ENCODE measurements at places on chromosomes 12 and 14.
A peak's percentile ranks its signal among the peaks of the same experiment; 100 is the strongest.

GRCh38 chr14:63910583-63911363, 58.0 kb downstream of the SYNE2 start:
- peak; percentile 21 for DNase-seq

- no peak for DNase-seq
These were observed 4.4 kb downstream of the KRT76 start for GRCh38 chr12:52772772-52773171.

DNA sequence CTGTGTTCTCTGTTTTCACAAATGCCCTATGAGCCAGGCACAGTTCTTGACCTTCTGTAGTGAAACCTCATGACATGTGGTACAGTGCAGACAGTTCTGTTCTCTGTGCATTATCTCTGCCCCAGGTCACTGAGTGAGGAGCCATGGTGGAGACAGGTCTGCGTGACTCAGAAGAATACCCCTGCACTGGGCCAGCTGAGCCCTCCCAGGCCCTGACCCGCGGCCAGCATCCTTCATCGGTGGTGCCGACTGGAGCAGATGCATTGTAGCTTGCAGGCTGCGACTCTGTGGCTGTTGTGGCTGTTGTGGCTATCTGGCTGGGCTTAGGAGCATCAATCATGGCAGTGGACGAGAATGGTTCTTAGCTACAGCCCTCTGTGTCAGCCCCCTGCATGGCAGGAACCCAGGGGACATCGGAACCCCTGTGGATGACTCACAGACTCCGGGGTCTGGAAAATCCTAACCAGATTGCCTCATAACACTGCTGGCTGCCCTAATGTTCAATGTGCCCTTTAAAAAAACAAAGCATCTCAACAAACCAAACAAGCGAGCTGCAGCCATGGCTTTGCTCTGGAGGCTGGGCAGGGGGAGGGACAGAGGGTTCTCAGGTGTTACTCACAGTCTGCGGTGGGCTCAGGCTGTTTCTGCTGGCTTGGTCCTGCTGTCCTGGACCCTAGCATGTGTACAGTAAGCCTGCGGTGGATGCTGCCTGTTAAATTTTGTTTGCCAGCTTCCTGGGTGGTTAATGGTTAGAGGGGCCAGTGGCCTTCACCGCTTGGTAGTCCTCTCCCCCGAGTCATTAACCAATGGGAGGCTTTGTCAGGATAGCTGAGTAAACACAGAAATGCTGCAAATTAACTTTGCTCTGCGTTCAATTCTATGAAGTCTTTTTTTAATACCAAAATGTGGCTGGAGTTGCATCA, at the start of gene SERPINA6:
Gene SERPINA6, minus strand, starts transcription at position 689 of the 923 bp plus-strand sequence. CDS start 8,688 bp downstream, outside the sequence.
- peak; percentile 43 for DNase-seq

DNA sequence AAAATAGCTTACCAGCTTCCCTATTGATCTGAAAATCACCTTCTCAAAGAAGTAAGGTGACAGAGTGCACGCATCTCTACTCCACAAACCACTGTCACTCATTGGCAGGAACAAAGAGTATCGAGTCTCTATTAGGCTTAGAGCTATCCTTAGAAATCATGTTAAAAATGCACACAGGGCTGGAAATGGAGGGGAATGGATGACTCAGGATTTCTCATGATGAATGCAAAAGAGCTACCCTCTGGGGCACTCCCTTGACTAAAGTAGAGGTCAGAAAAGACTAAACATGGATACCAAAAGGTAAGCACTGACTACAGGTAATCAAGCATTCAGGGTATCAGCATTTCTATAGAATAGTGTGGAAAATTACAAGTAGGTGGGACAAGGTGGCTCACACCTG, 96.1 kb upstream of the ANO4 start:
- no peak for DNase-seq

- peak; percentile 68 for DNase-seq
These were observed 9.5 kb upstream of the CSAD start for GRCh38 chr12:53190108-53190729.

GRCh38 chr12:100186071-100186470, 14.5 kb upstream of the ACTR6 start:
- DNase-seq: no peak

DNA sequence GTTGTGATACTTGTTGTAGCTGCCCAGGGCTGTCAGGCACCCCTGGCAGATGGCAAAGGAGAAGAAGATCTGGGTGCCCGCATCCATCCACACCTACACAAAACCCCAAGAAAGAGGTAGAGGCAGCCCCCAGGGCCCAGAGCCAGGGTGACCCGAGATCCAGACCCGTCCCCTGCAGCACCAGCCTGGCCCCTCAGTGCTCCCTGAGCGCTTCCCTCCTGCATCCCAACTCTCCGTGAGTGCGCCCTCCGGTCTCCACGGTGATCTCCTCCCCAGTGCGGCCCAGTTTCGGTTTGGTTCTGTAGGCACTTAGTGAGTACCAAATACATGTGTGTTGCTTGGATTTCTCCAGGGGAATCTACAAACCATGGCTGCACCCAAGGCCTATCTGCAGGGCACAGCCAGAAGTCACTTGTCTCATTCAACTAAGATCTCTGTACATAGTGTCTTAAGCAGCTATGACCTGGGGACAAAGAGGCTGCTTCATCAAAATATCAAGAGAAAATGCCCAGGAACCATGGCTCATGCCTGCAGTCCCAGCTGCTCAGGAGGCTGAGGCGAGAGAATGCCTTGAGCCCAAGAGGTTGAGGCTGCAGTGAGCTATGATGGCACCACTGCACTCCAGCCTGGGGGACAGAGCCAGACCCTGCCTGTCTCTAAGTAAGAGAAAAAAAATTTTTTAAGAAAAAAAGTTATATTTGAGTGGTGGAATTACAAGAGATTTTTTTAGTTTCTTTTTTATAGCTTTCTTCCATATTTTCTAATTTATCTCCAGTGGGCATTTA, 15.9 kb downstream of the SLC6A12 start:
- DNase-seq: no peak

DNA sequence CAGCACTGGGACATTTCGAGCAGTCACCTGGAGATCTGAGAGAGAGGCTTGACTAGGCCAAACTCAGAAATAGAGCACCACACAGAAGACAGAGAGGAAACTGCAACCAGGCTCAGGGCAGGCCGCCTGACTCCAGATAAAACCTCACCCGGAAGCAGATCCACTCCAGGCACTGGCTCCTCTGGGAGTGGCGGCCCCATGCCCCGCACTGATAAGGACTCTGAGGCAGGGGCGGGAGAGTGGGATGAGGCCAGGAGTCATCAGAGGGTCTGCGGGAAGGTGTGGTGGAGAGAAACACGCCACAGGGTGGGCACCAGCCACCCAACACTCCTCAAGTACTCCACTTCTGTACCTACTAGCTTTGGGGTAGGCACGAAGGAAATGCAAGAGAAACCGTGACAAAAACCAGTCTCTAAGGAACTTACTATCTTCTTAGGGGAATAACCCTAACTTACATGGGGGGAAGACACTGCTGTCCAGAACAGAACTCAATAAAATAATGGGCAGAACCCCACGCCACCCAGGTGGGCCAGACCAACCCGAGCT, 71.3 kb downstream of the CHGA start:
- no peak for DNase-seq

- peak; percentile 39 for DNase-seq
These were observed 20.3 kb downstream of the FIGNL2 start for GRCh38 chr12:51827925-51828818.

GRCh38 chr14:70782361-70782760, 27.0 kb downstream of the MAP3K9 start:
- peak; percentile 63 for DNase-seq

DNA sequence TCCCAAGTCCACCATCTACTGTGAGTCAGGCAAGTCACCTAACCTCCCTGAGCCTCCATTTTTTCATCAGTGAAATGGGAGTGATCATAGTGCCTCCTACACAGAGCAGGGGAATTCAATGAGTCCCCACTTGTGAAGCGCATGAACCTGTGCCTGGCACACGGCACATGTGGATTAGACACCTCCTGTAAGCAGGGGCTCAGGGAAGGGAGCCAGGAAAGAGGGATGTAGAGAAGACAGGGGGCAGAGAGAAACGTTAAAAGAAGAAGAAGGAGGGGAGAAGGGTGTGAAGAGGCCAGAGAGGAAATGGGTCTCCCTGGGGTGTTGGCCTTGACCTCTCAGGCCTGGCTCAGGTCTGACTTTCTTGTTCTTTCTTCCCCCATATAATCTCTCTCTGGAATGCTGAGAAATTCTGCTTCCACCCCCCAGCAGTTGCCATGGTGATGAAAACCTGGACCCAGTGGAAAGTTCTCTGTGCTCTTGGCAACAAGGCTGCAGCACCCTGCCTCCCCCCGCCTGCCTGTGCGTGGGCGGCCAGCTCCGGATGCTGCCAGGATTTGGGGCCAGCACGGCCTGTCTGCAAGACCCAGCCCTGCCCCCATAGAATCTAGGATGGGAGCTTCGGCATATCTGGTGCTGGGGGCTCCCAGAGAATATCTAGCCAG, 94.5 kb downstream of the CALM1 start:
- peak; percentile 59 for DNase-seq

GRCh38 chr14:76163668-76164363, 12.1 kb downstream of the GPATCH2L start:
- no peak for DNase-seq

DNA sequence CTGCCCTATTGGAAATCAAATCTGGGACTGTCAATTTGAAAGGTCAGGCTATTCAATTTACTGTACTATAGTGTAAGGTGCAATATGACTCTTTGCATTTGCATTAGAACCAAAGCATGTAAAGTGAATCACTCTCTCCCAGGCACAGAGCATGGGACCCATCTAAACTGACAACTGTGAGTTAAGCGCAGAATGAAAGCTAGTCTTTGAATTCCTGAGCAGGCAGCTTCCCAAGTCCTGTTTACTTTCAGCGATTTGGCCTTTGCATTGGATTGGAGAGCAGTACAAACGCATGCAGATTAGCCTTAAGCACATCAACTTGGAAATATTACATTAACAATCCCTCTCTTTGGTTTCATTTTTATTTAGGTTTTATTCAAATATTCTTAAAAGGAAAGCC, 74.6 kb downstream of the RERG start:
- DNase-seq: no peak

GRCh38 chr14:45133683-45134050, 614 bp downstream of the FKBP3 start:
- DNase-seq: no peak

DNA sequence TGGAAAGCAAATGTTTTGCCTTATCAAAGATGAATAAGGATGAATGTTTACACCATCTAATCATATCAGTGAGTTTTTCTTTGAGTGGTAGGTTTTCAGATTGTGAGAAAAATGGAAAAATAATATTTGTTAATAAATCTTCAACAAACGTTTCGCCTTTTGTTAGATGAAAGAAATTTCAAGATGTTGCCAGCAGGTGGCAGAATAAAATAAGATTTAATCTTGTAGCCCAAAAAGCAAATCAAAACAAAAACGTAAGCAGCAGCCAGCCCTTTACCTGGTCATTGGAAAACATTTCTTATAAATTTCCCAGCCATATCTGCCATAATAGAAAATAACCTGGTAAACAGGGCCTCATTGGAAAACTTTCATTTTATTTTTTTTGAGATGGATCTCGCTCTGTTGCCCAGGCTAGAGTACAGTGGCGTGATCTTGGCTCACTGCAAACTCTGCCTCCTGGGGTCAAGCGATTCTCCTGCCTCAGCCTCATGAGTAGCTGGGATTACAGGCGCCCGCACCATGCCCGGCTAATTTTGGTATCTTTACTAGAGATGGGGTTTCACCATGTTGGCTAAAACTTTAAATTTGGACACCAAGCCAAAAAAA, 15.4 kb upstream of the TMEM120B start:
- DNase-seq: peak; percentile 54

GRCh38 chr12:108033090-108033489, 96.0 kb upstream of the WSCD2 start:
- DNase-seq: no peak

DNA sequence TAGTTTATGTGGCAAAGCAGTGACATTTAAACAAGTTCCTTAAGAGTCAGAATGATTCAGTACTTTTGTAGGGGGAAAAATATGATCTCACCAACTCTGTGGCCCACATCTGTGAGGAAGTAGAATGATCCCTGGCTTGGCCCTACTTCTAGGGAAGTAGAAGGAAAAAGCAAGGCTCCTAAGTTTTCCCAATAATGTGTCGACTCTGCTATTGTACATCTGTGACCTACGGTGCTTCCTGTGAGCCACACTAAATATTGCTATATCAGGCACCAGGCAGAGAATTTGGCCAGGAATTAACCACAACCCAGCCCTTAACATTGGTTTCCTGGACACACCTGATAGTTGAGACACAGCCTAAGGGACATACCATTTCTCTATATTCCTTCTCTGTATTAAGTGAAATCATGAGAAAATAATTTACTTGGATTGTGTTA, 9.3 kb upstream of the NID2 start:
- no peak for DNase-seq

DNA sequence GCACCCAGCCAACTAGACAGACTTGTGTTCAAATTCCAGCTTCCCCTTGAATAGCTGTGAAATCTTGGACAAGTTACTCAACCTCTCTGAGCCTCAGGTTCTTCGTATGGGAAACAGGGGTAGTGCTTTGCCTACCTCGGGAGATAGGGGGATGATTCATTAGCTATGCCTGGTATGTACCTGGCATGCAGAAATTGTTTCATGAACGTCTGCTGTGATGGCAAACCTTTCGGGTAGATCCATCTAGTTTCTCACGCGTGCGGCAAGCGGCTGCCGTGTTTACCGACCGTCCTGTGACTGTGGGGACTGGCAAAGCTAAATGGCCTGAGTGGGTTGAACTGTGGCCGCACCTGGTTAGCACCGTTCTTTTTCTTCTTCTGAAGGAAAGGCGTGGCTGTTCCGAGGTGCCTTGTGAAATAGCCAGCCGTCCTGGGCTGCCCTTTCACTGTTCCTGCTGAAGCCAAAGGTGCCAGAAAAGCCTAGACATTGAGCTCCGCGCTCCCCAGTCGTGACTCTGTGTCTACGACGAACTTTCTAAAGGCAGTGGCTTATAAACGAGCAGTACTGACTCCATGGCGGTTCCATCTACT, 40.6 kb upstream of the MED13L start:
- no peak for DNase-seq

- DNase-seq: peak; percentile 67
These were observed 62.8 kb downstream of the VWF start for GRCh38 chr12:6061660-6062059.

- no peak for DNase-seq
These were observed 5.9 kb downstream of the GNPTAB start for GRCh38 chr12:101824831-101825230.

DNA sequence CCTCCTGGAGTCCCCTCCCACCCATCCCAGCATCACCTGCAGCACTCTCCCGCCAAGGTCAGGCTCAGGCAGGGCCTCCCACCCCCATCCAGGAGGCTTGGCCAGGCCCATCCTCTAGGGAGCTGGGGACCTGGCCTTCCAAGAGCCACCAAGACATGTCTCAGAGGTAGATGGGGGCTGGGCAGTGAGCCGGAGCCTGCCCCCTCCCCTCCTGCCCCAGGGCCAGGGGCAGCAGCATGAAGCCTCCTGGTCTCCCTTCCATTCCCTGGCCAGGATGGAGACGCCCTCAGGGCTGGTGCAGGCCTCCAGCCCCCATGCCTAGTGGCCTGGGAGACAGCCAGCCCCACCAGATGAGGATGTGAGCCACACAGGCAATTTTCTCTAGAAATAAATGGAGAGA, 69.3 kb upstream of the C14orf180 start:
- DNase-seq: no peak

GRCh38 chr12:105677672-105678071, 347.2 kb downstream of the C12orf75 start:
- DNase-seq: no peak
